ENCODE measurements at places on chromosomes 7 and 10. TPM values are rescaled to one million over a fixed set of nuclear protein-coding genes. Genes with fewer than 3 reads are reported as not detected.
A peak's percentile ranks its signal among the peaks of the same experiment; 100 is the strongest.

The FAM25A gene
- not detected for total RNA-seq

- no peaks in the 10 kb centered on the region for H3K36me3 ChIP-seq
- DNase-seq = no peak
- H3K27ac ChIP-seq = 0 out of 2 replicates have a peak overlapping the region, but pooled peaks have one; percentile 80
- H3K27me3 ChIP-seq = no peaks in the 10 kb centered on the region
Measured at GRCh38 chr10:52212062-52212461, 102.0 kb upstream of the DKK1 start.

- no peak overlapping the region for H3K4me3 ChIP-seq
- no peak overlapping the region for H3K27ac ChIP-seq
- H3K36me3 ChIP-seq = no peaks in the 10 kb centered on the region
- H3K4me1 ChIP-seq = peaks cover 8% of the 10 kb centered on the region
- no peak for DNase-seq
- H3K27me3 ChIP-seq = peaks cover 4% of the 10 kb centered on the region
Measured at GRCh38 chr7:31121601-31122000, 69.5 kb downstream of the ADCYAP1R1 start.

DNA sequence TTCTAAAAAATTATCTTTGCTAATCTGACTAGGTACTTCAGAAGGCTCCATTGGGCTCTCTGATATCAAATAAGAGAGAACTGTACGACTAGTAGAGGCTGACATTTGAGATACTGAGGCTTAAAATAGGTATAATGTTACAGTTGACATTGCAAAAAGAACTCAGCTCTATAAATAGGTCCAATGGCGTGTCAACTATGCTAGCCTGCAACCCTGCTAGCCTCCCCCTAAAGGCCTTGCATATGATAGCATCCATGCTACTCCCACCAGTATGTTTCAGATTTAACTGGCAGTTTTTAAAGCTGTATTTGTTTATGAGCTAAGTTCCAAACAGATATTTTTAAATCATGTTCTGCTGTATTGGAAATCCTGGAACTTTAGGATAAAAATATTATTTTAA is at the start of gene PPP1R3A:
PPP1R3A (minus strand) TSS at position 64 of the 400 bp plus-strand sequence; CDS start at position 51, 13 bp downstream.
- H3K4me1 ChIP-seq = peaks cover 13% of the 10 kb centered on the region
- DNase-seq = no peak
- H3K27ac ChIP-seq = no peak within 1 kb of the TSS
- H3K4me3 ChIP-seq = no peak within 1 kb of the TSS

The SEMA3D gene
- total RNA-seq = 2.2 TPM

The IL2RA gene
- 0.31 TPM for total RNA-seq

DNA sequence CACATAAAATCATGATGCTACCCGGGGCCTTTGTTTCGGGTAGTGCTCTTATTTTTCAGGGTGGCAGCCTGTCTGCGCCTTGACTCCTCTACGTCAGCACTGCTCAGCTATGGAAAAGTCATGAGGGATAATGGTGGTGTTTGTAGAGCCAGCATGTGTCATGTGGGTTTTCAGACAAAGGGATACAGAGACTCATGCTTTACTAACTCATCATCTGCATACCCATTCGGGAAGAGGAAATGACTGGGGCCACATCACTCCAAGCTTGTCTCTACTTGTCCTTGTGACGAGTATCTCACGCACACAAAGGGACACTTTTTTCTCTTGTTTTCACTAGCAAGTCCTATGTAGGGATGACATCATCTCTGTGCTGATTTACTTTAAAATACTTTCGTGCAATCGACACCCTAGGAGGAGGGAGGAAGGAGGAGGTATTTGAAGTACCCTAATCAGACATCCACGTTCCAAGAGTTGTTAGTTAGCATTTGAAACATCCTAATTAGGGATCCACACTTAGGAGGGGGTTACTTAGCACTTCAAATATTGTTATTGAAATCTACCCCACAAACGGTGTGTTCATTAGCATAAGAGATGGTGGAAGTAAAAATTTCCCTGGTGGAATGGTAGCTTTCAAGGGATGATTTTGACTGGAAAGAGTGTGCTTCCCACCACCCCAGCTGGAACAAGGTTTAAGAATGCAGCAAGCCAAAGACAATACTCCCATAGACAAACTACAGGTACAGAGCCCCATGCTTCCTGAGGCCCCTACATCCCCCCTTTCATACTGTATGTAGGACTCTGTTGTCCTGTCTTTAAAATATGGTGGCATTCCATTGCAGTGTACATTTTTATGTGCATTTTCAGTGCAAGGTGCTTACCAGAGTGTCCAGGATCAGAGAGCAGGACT is 52.0 kb downstream of the THNSL1 start:
- no peak for DNase-seq
- H3K27me3 ChIP-seq = peaks cover 94% of the 10 kb centered on the region
- no peak overlapping the region for H3K27ac ChIP-seq
- no peaks in the 10 kb centered on the region for H3K36me3 ChIP-seq
- H3K4me1 ChIP-seq = peaks cover 21% of the 10 kb centered on the region
- H3K4me3 ChIP-seq = peak overlapping the region; percentile 20

GRCh38 chr10:107427016-107427415 is 262.5 kb upstream of the SORCS1 start:
- H3K36me3 ChIP-seq = no peaks in the 10 kb centered on the region
- H3K4me1 ChIP-seq = peaks cover 13% of the 10 kb centered on the region
- no peaks in the 10 kb centered on the region for H3K27me3 ChIP-seq
- no peak overlapping the region for H3K27ac ChIP-seq
- DNase-seq = no peak

- H3K27ac ChIP-seq = no peak overlapping the region
- H3K4me1 ChIP-seq = no peaks in the 10 kb centered on the region
- no peak for DNase-seq
- H3K36me3 ChIP-seq = no peaks in the 10 kb centered on the region
Measured at GRCh38 chr7:84495128-84495527, 300.5 kb upstream of the SEMA3A start.

- DNase-seq = no peak
- no peak overlapping the region for H3K27ac ChIP-seq
- no peaks in the 10 kb centered on the region for H3K27me3 ChIP-seq
- H3K4me3 ChIP-seq = no peak overlapping the region
- no peaks in the 10 kb centered on the region for H3K4me1 ChIP-seq
Measured at GRCh38 chr7:27697861-27698430, 35.3 kb upstream of the HIBADH start.

DNA sequence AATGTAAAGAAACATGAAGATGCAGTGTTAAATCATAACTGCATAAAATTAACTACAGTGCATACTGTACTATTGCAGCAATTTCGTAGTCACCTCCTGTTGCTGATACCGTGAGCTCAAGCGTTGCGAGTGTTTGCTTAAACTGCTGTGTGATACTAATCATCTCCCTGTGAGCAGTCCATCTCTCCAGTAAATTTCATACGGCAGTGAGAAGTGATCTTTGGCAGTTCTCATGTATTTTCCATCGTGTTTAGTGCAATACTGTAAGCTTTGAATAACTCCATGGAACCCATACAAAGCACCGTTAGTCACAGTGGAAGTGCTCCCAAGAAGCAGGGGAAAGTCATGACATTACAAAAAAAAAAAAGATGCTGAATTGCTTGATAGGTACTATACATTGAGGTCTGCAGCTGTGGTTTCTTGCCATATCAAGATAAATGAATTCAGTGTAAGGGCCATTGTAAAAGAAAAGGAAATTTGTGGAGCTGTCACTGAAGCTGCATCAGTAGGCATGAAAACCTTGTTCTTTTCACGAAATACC is 360.4 kb downstream of the EXOC4 start:
- no peaks in the 10 kb centered on the region for H3K27me3 ChIP-seq
- DNase-seq = no peak
- H3K36me3 ChIP-seq = no peaks in the 10 kb centered on the region
- H3K4me1 ChIP-seq = 0 out of 2 replicates have a peak, but pooled peaks cover 3% of the 10 kb centered on the region
- H3K27ac ChIP-seq = no peak overlapping the region

DNA sequence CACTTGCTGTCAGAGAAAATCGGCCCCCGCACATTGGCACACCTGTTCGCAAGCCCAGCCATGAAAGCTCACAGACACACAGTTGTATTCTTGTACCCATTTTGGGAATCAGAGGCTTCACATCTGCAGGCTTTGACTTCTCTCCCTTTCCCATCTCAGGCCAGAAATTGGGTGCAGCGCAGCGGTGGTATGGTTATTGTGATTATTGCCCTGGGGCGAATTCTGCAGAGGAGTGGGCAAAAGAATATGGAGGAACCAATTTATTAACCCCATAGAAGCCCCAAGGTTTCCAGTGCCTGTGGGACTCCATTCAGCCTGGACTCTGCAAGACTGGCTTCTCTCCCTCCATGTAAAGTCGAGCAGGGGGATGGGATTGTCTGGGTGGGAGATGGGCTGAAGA is 14.0 kb downstream of the TLX1 start:
- no peaks in the 10 kb centered on the region for H3K36me3 ChIP-seq
- H3K4me1 ChIP-seq = peaks cover 21% of the 10 kb centered on the region
- no peak for DNase-seq
- peaks cover 100% of the 10 kb centered on the region for H3K27me3 ChIP-seq

DNA sequence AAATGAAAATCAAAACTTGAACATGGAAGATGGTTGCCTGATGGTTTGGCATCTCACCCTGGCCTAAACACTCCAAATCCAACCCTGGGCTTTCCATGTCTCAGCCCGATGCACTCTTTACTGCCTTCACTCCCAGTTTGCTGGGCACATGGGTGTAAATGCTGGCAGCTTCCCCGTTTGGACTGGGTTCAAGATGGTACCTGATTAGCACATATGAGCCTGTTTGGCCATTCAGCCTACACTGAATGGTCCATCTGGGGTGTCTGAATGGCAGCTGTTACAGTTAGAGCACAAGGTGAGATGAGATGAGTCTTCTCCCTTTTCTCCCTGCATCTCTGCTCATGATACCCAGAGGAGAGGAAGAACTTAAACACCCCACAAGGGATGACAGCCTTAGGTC is 37.1 kb downstream of the ATXN7L1 start:
- H3K4me3 ChIP-seq = no peak overlapping the region
- no peak for DNase-seq
- H3K27me3 ChIP-seq = no peaks in the 10 kb centered on the region
- no peak overlapping the region for H3K27ac ChIP-seq

The TMEM213 gene
- 0.11 TPM for total RNA-seq

The PRLHR gene
- not detected for total RNA-seq

The LIPN gene
- not detected for total RNA-seq
